Urothelium cell line (cell line): ENCODE measurements at places on chromosomes 2 and 18.

- DNase-seq, result no peak
Measured at GRCh38 chr2:60116161-60116875, 437.1 kb downstream of the BCL11A start.

DNA sequence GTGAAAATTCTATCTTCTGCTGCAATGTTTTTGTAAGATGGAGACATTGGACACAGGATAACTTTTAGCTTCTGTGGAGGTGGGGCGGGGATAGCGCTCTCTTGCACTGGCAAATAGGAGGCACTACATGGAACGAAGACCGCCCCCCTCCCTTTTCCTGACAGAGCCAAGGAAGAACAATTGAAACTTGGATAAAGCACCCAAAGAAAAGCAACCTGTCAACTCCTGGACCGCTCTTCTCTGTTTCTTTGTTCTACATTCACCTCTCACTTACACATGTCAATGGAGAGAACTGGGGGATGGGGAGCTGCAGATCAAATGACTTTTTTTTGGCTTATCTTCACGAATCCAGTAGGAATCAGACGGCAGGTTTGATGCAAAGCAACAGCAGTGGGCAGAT lies 126.3 kb upstream of the CHAC2 start:
- DNase-seq, result no peak

GRCh38 chr18:79345366-79345765 lies 50.4 kb upstream of the NFATC1 start:
- DNase-seq, result no peak

DNA sequence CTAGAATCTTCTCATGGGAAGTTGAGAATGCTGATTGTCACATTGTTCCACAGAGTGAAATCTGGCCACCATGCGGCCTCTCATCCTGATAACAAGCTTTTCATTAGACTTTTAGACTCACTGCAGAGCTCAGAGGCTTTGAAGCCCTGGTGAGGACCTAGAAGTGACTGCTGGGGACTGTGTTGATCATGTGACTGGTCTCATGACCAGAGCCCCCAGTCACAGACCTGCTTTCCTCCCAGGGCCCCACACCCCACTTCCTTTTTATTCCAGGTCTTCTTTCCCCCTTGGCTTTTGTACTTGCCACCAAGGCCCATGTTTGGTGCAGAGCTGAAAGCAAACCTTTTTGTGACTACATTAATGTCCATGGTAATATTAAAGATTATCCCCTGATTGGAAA lies 45.2 kb downstream of the PRKCE start:
- DNase-seq, result no peak

GRCh38 chr2:177302552-177302951 lies 38.0 kb upstream of the NFE2L2 start:
- DNase-seq, result no peak

DNA sequence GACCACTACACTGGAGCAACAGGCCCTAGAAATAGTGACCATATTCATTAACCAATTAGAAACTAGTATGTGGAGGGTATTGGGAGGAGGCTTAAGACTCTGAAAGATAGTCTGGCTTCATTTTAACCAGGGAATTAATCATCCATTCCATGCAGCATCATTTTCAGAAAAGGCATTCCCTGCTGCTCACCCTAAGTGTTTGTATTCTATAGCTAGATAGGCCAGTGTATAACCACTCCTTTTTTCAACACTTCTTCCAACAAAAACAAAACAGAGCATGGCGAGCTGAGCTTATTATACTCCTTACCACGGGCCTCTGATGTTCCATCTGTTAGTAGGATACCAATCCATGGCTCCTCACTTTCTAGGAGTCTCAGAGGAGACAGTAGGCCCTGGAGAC lies 112.0 kb upstream of the PKDCC start:
- no peak for DNase-seq

DNA sequence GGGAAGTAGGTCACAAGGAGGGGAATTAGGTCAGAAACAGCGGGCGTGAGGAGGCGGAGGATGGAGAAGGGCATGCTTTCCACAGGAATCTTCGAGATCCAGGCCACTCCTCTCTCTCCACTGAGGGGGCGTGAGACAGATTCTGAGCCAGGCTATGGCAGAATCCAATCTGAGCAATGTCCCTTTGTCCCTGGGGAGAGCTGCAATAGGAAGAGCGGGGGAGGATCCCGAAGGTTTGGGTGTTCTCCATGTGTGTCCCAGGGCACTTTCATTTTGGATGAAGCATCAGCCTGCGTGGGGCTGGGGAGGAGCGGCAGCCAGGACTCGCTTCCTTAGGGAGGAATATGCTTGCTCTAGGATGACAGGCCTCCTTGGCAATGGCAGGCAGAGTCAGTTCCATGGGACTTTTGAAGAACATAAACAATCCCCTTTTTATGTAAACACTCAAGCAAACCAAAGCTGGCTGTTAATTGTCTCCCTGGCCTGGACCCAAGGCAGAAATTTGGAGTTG lies 84.0 kb downstream of the LIPG start:
- peak; percentile 37 for DNase-seq

- no peak for DNase-seq
Measured at GRCh38 chr18:75086494-75087034, 122.4 kb downstream of the PTGR3 start.

GRCh38 chr2:236256366-236256985 lies 7.7 kb downstream of the ASB18 start:
- DNase-seq, result no peak

DNA sequence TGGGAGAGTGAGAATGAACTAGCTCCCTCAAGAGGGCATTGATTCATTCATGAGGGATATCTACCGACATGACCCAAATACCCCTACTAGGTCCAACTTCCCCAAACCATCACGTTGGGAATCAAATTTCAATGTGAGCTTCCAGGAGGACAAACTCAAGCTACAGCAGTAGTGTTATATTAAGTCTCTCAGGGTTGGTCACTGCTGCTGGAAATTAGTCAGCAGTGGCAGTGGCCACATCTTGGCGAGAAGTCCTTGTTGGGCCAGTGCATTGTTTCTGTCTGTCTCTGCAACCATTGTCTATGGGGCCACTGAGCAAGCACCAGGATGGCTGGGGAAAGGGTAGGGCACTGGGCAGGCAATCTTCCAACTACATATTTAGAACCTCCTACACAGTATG lies 47.5 kb downstream of the THUMPD2 start:
- DNase-seq, result no peak

- peak; percentile 8 for DNase-seq
Measured at GRCh38 chr18:31612124-31612523, 20.4 kb downstream of the TTR start.

- no peak for DNase-seq
Measured at GRCh38 chr2:17589406-17590035, 49.0 kb downstream of the VSNL1 start.

- DNase-seq, result no peak
Measured at GRCh38 chr2:191008286-191008685, 5.7 kb downstream of the STAT1 start.

GRCh38 chr2:27067385-27067784 lies 4.1 kb downstream of the OST4 start:
- no peak for DNase-seq

- peak; percentile 78 for DNase-seq
Measured at GRCh38 chr2:237223201-237223861, 137.6 kb downstream of the COPS8 start.

DNA sequence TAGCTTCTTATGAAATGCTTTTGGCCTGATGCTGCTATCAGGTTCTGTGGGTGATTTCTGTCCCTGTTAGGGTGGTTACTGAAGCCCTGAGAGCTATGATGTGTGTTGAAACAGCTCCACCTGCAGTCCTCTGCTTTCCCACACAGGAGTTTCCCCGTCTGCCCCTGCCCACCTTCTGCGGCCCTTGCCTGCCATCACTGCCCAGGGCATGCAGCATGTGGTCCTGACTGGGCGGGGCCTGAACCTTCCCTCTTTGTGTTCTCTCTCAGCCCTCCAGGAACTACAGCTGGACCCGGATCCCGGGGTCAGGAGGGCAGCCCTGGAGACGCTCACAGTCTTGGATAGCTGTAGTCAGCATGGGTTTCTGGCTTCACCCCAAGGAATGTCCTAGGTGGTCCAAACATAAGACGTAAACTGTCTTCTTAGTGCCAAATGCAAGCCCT lies 21.4 kb downstream of the HJURP start:
- no peak for DNase-seq

GRCh38 chr2:139099721-139100120 lies 319.5 kb upstream of the NXPH2 start:
- no peak for DNase-seq

DNA sequence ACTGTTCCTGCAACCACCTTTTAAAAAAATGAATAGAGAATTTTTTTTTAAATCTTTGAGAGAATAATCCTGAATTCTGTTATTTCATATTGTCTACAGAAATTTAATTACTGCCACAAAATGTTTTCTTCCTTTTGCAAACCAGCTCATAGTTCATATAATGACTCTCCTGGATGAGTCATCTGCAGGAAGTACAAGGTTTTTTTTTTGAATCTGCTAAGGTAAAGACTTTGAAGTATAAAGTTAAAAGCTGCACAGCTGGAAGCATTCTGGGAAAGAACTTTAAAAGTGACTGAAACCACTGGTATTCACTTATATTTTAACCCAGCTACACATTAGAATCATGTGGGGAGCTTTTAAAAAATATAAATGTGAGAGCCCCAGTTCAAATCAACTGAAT lies 25.4 kb downstream of the SESTD1 start:
- DNase-seq, result peak; percentile 18

DNA sequence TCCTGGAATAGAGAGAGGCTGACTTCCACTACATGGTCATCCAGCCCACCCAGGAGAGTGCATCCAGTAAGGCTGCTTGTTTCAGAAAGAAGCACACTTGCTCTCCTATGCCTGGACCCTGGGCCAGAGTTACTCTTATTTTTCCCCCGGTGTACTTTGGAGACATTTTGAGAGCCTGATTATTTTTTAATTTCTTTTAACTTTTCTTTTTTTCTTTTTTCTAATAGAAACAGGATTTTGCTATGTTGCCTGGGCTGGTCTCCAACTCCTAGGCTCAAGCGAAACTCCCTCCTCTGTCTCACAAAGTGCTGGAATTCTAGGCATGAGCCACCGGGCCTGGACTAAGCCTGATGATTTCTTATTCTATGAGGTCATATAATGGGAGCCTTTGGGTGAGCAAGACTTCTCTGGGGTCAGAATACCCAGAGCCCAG lies 62.2 kb downstream of the RPL37A start:
- no peak for DNase-seq

GRCh38 chr2:45494275-45494977 lies 116.6 kb downstream of the SRBD1 start:
- peak; percentile 51 for DNase-seq

- no peak for DNase-seq
Measured at GRCh38 chr2:119338826-119339561, 27.6 kb downstream of the C2orf76 start.
